ENCODE measurements at places on chromosomes 5 and 9.

DNA sequence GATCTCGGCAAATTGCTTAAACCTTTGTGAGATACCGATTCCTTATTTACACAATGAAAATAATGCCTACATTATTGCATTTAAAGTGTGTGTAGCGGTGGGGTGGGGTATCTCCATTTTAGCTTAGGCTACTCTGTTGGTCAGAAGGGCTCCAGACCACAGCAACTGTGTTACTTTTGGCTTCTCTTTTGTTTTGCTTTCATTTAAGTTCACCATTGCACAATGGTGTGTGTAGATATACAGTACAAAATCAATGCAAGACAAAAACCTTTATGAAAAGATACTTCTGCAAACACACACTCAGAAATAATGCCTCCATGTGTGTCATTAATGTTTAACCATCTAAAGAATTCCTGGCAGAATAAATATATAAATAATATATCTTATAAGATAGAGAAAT, 279.4 kb downstream of the FBXL17 start:
- DNase-seq, result no peak

DNA sequence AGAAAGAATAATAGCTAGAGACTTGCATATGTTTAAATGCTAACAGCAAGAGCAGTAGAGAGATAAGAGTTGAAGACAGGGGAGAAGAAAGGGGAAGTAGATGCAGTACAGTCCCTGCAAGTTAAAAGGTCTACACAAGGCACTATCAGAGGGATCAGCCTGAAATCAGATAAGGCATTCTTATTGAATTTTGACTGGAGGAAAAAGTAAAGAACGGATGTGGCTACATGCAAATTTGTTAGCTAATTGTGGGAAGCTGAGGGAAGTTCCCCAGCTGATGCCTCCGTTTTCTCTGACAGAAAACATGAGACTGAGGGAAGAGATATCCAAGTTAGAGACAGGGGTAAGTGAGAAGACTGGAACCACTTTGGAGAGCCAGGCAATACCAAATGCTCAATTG, 12.9 kb upstream of the RHOBTB3 start:
- no peak for DNase-seq

DNA sequence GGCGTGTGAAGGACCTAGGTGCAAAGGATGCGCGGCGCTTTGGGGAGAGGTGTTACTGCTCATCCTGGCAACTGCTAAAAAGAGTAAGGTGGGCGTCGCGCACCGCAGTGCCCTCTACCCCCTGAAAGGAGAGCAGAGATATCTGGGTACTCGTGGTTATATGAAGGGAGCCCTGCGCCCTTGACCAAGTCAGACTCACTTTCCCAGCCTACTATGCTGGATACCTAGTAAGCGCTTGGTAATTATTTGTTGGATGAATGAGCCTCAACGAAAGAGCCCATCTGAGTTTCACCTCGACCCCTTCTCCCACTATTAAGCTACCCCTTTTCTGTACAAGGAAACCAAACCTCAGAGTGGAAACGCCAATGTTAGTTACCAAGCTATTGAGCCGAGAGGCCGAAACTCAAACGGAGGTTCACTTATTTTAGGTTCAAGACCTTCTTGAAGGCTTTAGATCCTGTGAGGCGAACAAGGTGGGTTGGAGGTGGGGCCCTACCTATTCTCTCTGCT, 8.0 kb downstream of the LHX6 start:
- no peak for DNase-seq

DNA sequence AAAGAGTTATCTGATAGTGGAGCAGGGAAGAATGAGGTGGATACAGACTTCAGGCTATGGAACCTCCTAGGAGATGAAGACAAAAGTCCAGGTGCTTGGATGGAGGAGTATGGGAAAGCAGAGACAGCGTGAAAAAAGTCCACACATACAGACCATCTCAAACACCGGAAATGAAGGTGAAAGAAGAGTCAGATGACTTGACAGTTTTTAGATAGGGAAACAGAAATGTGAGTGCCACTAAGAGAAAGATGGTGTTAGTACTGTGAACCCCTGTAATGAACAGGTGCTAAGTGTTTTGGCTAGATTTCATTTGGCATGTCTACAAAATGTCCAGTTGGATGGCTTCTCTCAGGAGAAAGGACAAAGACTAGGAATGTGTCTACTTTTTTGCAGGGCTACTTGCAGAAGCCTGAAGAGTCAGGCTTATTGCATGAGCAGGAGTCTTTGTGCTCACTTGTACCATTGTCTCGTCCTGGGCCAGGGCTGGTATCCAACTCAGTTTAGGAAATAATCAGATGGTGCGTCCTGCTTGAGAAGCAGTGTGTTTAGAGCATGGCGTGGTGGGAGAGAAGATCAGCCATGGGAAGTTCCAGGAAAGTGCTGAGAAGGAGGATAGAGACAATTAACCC, 90.6 kb upstream of the STARD4 start:
- DNase-seq, result no peak

DNA sequence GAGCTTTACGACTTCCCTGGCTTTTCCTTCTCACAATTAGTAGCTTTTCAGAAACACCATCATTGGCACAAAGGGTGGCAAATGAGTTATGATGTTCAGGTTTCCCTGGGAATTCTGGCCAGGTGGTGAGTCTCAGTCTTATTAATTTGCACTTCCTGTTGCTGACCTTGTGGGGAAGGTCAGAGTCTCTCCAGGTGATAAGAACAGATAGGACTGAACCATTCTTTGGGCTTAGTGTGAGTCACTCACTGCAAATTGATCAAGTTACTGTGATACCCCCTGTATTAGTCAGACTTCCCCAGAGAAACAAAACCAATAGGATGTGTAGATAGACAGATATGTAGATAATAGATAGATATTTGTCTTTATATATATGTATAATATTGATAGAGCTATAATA, 53.8 kb upstream of the RANBP3L start:
- DNase-seq, result no peak
